AG04450 (cell line): ENCODE measurements at places on chromosomes 6 and 20. TPM values are rescaled to one million over a fixed set of nuclear protein-coding genes. Genes with fewer than 3 reads are reported as not detected.

SCGN gene
- polyA plus RNA-seq = not detected in 2 replicates

CLPSL2 gene
- polyA plus RNA-seq = not detected in 2 replicates

SLA2 gene
- not detected in 2 replicates for polyA plus RNA-seq

HLA-DRA gene
- not detected in 2 replicates for polyA plus RNA-seq

TMEM217 gene
- 7.7 and 7.8 TPM in 2 replicates for polyA plus RNA-seq

MUC22 gene
- polyA plus RNA-seq = not detected in 2 replicates

TOX2 gene
- 10.6 and 14.3 TPM in 2 replicates for polyA plus RNA-seq
